ENCODE measurements at places on chromosomes 12 and 14.

- no peak for DNase-seq
Observed at GRCh38 chr12:128637642-128638606, 185.8 kb downstream of the SLC15A4 start.

GRCh38 chr14:94485944-94486841 lies 10.2 kb upstream of the SERPINA9 start:
- DNase-seq, result no peak

GRCh38 chr12:121872546-121873215 lies 14.0 kb upstream of the HPD start:
- DNase-seq, result no peak

GRCh38 chr12:88172844-88173407 lies 30.8 kb downstream of the TMTC3 start:
- DNase-seq, result no peak

DNA sequence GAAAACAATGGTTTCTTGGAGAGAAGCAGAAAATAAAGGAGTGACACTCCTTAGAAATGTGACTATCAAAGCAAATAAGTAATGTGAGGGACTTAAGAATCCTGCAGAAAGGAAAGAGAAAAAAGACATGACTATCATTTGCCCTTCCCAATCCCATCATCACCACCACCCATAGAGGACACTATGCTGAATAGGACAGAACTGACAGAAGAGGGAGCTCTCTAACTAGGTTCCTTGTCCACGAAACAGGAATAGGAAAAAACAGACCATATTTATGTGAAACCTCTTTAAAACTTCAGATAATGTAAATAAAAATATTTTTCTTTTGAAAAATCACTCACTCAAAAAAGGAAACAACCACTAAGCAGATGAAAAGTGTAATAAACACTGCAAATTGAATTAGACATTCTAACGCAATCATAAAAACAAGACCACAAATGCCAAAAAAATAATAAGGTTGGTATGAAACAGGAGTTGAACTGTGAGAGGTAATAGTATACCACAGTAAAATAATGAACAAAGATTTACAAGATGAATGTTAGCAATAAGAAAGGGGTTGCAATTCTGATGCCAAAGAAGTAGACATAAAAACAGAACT lies 24.1 kb downstream of the KLRD1 start:
- no peak for DNase-seq

GRCh38 chr14:68233101-68233784 lies 413.7 kb downstream of the RAD51B start:
- DNase-seq, result no peak
